ENCODE measurements at places on chromosomes 12 and 14.

- no peak for DNase-seq
Observed at GRCh38 chr12:45050751-45051571, at the start of gene DBX2. Gene DBX2 (minus strand): TSS chr12:45051099. CDS start chr12:45050927, 172 bp downstream.

DNA sequence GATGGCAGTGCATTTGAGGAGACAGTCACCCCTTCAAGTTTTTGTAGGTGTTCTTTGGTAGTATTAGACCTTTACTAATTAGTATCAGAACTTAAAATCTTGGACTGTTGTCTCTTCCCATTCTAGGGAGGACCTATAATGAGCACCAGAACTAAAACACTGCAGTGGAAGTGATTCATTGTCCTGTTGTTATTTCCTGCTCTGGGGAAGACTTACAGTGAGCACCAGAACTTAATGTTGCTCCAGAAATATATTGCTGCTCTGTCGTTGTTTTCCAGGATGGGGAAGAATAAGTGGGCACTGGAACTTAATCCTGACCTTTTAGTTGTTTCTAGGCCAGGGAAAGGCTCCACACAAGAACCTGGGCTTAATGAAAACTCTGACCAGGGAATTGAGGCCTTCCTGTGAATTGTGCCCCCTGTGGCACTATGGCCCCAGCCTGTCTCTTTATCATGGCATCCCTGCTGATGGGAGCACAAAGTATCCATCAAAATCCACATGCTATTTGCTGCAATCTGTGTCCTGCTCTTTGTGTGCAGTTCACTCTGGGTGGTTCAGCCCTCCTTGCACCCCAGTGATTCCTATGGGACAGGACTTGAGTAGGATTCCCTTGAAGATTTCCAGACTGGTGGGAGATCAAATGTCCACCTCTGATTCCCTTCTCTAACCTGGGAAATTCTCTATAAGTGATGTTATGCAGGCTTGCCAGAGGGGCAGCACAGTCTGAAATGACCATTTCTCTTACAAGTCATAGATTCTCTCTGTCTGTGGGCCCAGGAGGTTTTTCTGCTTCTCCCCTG is 175.8 kb downstream of the PAWR start:
- no peak for DNase-seq

DNA sequence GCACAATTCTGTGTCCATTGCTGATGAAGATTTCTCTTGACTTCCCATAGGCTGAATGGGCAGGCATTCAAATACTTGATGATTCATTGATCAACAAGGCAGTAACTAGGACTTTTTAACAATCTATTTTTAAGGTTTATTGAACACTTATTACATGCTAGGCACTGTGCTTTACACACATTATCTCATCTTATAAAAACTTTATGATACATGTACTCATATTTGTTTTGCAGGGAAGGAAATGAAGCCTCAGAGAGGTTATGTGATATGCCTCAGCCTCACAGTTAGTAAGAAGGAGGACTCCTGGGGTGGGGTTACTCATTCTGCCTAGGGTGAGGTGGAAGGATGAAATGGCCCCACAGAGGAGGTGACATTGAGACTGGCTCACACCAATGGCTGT is 12.9 kb upstream of the EMP1 start:
- DNase-seq: no peak

DNA sequence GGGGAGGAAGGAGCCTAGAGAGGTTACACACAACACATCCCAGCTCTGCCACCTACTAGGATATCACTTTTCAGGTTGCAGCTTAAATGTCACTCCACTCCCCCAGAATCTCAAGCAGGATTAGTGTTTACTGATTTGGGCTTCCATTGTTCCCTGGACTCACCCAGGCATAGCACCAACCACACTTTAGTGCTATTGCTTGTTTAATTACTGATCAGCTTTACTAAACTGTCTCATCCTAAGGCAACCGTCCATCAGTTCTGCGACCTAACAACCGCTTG is 6.1 kb upstream of the KRT18 start:
- DNase-seq: no peak

GRCh38 chr12:41514907-41515306 is 326.8 kb downstream of the PDZRN4 start:
- no peak for DNase-seq

DNA sequence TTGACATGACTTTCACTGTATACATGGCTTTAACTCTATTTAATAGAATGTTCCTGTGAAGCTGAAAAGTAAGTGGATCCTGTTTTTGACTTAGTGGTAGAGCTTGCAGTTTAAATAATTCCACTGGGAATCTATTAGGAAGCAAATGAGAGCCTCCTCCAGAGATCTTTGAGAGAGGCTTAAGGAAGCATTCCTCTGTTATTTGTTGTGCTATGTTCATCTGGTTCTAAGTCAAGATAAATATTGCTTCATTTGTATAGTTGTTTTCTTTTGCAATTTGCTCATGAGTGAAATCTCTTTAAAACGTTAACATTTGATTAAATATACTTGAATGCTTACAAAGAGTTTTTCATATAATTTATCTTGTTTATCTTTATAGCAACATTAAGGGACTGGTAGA is 70.4 kb downstream of the TMTC2 start:
- no peak for DNase-seq

- no peak for DNase-seq
Observed at GRCh38 chr12:52182384-52182783, 9.4 kb downstream of the KRT80 start.

- DNase-seq: no peak
Observed at GRCh38 chr14:101862177-101862576, 100.7 kb downstream of the PPP2R5C start.

DNA sequence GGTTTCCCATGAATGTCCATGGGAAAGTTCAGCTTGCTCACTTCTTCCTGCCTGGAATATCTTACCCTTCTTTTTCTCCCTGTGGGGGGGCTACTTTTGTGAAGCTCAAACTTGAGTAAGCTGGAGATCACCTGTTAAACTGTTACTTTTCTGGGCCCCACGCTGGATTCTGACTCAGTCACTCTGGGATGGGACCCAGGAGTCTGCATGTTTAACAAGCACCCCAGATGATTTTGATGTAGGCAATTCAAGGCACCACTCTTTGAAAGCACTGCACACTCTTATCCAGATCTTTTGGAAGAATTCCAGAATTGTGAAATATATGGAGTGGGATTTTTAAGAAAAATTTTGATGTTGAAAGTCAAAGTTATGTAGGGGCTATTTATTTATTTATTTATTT is 46.3 kb upstream of the IGF1 start:
- no peak for DNase-seq

DNA sequence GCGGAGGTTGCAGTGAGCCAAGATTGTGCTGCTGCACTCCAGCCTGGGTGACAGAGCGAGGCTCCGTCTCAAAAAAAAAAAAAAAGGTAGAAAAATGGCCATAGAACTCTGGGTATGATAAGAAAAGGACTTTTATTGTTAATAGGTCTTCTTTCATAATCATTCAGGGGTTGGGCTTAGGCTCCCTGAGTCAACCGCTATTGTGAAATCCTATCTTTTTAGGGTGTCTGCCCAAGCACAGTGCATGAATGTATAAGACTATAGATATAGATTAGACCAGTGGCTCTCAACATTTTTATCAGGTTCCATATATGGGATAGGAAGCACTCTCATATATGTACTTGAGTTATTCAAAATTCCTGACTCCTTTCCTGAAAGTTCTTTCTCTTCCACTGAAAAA is 48.7 kb upstream of the USP15 start:
- DNase-seq: no peak

DNA sequence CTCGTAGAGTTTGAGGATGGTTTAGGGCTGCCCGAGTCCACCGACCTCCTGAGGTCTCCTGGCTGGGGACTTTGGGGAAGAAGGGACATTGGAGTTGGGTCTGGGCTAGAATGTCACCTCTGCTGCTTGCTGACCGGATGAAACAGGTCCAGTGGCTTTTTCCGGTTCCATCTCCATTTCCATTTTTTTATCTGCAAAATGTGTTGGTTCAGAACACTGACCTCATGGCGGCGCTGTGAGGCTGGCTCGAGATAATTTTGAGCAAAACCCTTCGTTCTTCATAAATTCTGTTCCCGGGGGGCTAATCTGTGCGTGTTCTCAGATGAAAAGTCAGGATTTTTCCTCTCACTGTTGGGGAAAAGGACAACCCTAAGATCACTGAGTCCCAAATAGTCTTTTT is 11.7 kb upstream of the MYL2 start:
- DNase-seq: no peak

GRCh38 chr12:122413516-122414404 is 8.7 kb downstream of the CLIP1 start:
- DNase-seq: no peak

- DNase-seq: no peak
Observed at GRCh38 chr12:11821386-11822080, 172.1 kb downstream of the ETV6 start.

GRCh38 chr14:75519826-75520728 is 2.2 kb upstream of the BATF start:
- DNase-seq: no peak

DNA sequence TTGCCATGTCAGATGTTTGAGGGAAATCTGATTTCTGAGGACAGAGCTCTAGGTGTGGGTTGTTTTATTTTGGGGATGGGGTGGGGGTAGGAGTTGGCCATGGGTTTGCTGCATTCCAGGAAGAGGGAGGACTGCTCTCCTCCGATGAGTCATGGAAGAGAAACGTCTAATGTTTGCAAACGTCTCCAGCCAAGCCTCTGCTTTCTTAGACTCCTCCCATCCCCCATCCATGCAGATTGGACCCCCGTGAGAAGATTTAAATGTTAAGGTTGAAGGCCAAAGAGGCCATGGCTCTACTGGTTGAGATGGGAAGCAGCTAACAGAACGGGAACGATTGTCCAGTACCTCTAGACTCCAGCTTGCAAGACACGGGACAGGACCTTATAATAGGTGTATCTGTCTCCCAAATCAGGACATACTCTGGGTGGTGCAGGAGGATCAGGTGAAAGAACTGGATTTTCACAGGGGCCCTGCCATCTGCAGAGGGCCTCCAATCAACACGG is 11.4 kb upstream of the ATP2A2 start:
- DNase-seq: no peak

GRCh38 chr14:101875727-101876554 is 88.4 kb upstream of the DYNC1H1 start:
- DNase-seq: no peak

DNA sequence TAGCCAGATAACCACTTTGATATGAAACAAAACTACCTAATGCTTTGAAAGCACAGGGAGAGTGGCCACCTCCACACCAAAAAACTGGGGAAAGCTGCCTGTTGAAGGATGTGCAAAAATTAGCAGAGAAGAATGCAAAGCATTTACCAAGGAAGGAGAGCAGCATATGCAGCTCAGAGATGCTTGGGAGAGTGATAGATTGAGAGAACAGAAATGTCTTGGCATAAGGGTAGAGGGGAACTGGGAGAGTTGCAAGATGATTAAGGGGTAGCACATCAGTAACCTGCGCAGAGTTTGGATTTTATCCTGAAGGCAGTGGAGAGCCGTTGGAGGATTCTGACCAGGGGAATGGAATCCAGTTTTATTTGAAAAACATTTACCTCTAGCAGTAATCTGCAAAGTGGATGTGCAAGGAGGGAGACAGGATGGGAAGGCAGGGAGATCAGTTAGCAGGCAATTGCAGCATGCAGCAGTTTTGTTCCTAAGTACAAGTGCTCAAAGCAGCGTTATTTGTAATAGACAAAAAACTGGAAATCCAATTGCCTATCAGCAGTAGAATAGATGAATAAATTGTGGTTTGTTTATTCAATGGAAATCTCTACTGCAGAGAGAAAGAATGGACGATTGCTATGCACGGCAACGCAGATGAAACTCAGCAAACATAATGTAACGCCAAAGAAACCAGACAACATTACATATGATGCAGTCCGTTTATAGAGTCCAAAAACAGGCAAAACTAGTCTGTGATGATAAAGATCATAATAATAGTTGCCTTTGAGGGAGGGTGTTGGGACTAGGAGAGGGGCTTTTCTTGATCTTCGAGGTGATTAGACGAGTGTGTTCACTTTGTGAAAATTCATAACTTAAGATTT is 81.5 kb downstream of the BHLHE41 start:
- DNase-seq: no peak

DNA sequence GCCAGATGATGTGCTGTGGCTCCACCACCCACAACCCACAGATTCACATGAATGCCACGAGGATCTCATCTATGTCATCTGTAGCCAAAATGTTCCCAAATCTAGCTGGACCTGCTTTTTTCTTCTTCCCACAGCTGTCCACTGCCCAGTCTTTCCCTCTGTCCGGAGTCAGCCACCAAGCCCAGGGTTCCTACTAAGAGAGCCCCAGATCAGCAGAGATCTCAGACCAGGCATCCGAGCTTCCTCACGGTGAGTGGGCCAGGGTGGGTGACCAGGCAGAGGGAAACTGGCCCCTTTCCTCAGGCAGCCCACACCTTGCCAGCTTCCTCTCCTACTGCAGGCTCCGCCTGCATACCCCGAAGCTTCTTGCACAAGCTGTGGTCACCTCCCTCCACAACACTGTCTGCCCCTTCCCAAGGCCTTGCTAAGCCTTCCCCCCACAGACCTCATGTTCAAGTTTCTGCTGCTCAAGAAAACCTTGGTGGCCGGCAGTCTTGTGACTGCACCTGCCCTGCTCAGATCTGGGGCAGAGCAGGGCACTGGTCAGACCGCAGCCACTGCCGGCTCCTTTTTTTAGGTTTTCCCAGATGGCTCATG is 81.4 kb downstream of the ACTN1 start:
- DNase-seq: no peak

- no peak for DNase-seq
Observed at GRCh38 chr12:62805517-62805916, 129.4 kb downstream of the PPM1H start.

All from GM10248 (cell line).